ENCODE measurements at places on chromosomes 7 and 10.
A peak's percentile ranks its signal among the peaks of the same experiment; 100 is the strongest.

- no peak for DNase-seq
These were observed 27.3 kb downstream of the PDIA4 start for GRCh38 chr7:149000961-149001360.

GRCh38 chr10:12705943-12706342 lies 295.6 kb downstream of the CCDC3 start:
- DNase-seq = no peak

DNA sequence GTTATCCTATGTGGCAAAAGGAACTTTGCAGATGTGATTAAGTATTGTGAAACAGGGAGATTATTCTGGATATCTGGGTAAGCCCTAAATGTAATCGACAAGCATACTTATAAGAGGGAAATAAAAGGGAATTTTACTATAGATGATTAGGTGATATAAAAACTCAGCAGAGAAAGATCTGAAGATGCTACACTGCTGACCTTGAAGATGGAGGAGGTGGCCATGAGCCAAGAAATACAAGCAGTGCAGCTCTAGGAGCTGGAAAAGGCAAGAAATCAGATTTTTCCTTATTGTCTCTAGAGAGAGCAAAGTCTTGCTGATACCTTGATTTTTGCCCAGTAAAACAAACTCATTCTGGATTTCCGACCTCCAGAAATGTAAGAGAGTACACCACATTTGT lies 67.7 kb downstream of the BRAF start:
- no peak for DNase-seq

- no peak for DNase-seq
These were observed 494.6 kb upstream of the GRM3 start for GRCh38 chr7:86149024-86149665.

GRCh38 chr7:4692055-4692454 lies 10.0 kb downstream of the FOXK1 start:
- DNase-seq = no peak

GRCh38 chr10:110967645-110968044 lies 48.2 kb downstream of the SHOC2 start:
- no peak for DNase-seq

GRCh38 chr7:100827330-100828226 lies at the start of gene EPHB4:
Gene EPHB4, minus strand, starts transcription at chr7:100827523. Its CDS starts 493 bp downstream, at chr7:100827030.
- peak; percentile 81 for DNase-seq

DNA sequence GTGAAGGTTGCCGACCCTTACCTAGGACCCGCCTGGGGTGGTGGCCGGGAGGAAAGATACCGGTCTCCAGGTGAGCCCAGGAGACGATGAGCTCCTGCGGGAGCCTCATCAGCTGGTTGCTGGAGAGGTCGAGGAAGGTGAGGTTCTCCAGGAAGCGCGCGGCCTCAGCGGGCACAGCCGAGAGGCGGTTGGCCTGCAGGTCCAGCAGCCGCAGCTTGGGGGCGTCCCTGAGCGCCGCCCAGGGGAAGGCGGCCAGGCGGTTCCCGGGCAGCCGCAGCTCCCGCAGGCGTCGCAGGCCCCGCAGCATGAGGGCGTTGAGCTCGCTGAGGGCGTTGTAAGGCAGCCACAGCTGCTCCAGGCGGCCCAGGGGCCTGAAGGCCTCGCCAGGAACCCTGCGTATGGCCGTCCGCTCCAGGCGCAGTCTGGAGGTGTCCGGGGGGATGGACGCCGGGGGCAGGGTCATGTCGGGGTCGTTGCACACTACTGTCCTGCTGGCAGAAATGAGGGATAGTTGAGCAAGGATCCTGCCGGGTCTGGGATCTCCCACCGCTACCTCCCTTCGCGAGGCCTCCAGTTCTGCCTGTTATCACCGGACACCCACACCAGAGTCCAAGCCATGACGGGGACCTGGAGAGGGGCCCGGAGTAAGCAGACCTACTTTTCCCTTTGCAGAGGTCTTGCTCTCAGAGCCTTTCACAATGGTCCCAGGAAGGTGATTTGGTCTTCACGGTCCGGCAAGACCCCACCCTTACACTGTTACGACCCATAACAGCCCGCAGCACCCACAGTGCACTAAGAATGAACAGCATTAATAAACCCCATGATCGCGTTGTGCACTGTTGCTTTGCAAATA lies 3.9 kb downstream of the LRIT1 start:
- DNase-seq = no peak

DNA sequence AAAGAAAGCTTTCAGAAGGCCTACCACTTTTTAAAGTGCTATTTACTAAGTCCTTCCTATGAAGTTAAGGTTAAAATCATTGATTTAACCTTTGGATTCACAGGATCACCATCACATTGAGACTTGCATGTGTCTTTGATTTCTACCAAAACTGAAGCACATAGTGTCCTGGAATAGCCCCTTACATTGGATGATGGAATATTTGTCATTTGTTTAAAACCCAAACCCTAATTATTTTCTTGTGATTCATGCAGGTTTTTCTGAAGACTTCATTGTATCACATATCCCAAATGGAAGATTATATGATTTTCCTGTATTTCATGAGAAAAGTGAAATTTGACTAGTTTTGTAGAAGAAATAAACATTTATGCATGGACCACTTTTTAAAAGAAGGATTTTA lies 3.3 kb downstream of the SEMA3A start:
- no peak for DNase-seq

GRCh38 chr7:143327903-143328302 lies 12.0 kb downstream of the CLCN1 start:
- DNase-seq = no peak

GRCh38 chr10:131689016-131689415 lies 211.8 kb upstream of the PPP2R2D start:
- DNase-seq = no peak

- DNase-seq = no peak
These were observed 3.3 kb downstream of the MYO1G start for GRCh38 chr7:44975331-44976039.

DNA sequence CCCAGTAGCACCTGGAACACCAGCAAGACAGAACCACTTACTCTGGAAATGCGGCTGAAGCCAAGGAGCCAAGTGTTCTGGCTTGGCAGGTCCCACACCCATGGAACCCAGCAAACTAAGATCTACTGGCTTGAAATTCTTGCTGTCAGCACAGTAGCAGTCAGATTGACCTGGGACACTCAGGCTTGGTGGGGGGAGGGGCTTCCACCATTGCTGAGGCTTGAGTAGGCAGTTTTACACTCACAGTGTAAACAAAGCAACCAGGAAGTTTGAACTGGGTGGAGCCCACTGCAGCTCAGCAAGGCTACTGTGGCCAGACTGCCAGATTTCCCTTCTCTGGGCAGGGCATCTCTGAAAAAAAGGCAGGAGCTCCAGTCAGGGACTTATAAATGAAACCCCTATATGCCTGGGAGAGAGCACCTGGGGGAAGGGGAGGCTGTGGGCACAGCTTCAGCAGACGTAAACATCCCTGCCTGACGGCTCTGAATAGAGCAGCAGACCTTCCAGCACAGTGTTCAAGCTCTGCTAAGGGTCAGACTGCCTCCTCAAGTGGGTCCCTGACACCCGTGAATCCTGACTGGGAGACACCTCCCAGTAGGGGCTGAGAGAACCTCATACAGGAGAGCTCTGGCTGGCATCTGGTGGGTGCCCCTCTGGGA lies 121.2 kb downstream of the MTERF1 start:
- no peak for DNase-seq

DNA sequence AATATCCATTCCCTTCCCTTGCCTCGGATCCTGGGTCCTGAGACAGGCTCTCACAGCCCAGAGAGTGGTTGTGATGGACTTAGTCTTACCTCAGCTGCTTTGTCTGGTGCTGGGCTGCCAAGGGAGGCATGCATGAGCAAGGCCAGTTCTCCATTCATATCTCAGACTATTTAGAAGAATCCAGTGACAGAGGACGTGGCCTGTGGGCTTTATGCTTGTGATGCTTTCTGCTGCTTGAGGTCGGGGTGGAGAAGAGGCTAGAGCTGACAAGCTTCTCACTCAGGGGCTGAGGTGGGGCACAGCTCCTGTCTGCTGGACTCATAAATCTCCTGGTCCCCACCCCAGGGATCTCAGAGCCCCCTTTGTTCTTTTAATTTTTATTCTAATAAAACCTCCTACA lies 66.8 kb downstream of the DNAJC12 start:
- DNase-seq = no peak

DNA sequence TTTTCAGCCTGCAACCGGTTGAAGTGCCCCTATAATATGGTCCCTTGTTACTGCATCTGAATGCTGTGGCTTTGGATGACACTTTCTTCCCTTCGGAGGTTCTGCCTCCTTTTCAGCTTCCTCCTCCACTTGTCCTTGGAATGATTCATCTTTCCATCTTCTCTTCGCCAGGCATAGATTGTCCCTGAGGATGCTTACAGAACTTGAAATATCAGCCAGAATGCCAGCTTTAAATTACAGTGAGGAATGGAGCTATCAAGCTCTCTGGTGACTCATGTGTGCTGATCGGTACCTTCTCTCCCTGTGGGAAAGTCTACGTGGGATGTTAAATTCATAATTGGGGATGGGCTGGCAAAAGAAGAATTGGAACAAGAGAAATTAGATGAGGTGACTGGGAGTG lies 45.9 kb upstream of the PDK4 start:
- DNase-seq = no peak

GRCh38 chr10:24824124-24824523 lies 100.4 kb upstream of the ARHGAP21 start:
- DNase-seq = no peak

GRCh38 chr10:91162495-91163268 lies 57.8 kb upstream of the PCGF5 start:
- peak; percentile 81 for DNase-seq

DNA sequence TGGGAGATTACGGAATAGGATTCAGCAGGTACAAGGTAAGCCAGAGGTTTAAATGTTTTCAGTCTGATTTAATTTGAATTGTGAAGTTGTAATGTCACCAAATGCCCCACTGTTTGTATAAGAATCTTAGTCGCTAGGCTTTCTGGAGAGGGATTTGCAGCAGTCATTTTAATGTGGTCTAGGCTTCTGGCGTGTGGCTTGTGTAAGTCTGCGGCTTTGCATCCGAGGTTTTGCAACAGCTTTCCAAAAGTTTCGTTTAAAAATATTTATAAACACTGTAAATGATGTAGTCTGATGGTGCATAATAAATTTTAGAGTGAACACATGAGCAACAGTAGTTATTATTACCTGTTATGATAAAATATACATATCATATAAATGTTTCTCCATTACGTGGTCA lies 26.1 kb upstream of the BHLHA15 start:
- DNase-seq = no peak

DNA sequence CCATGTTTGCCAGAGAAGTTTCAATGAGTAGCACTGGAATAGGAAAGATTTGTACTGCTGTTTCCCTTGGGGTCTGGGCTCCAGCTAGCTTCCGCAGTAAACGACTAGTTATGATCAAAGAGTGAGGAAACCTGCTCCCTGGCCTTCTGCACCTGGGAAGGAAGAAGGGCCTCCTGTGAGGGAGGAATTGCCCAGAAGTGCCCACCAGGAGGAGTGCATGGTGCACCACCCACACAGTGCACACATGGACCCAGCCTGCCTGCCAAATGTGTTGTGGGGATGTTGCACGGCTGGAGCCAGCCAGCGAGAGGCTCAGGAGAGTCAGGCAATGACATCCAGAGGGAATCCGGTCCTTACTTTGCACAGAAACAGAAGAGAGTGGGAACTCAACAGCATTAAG lies 27.0 kb upstream of the FAM107B start:
- DNase-seq = no peak

DNA sequence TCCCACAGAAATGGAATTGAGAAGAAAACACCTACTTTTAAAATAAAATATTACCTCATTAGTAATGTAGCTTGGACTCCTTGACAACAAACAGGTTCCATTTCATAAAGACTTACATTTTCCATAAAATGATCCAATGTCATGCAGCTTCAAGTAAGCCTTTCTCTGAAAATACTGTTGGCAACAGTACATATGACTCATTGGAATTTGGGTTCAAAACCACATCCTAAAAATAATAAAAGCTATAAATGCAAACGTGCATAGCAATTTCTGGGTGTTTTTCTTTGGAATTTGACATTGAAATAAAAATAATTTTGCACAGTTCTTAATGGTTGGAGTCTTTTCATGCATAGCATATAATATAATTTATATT lies 47.9 kb downstream of the FHIP2A start:
- no peak for DNase-seq

DNA sequence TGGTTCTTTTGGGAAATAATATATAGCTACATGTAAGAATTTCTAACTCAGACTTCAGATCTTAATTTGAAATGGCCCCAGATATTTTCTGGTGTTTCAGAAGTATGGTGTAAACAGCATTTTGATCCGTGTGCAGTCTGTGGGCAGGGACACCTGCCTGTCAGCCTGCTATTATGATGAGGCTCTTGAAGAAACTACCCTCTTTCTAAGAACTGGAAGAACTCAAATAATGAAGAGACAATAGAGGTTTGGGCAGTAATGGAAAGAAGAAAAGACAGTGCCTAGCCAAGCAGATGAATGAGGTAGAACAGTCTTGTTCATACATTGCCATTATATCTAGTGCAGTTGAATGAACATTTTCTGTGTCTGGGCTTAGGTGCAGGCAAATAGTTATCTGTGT lies 256.6 kb downstream of the ARHGAP21 start:
- no peak for DNase-seq

GRCh38 chr10:12806228-12807095 lies 195.1 kb downstream of the CCDC3 start:
- DNase-seq = no peak

- DNase-seq = no peak
These were observed 120.6 kb upstream of the NRP1 start for GRCh38 chr10:33455029-33455428.

DNA sequence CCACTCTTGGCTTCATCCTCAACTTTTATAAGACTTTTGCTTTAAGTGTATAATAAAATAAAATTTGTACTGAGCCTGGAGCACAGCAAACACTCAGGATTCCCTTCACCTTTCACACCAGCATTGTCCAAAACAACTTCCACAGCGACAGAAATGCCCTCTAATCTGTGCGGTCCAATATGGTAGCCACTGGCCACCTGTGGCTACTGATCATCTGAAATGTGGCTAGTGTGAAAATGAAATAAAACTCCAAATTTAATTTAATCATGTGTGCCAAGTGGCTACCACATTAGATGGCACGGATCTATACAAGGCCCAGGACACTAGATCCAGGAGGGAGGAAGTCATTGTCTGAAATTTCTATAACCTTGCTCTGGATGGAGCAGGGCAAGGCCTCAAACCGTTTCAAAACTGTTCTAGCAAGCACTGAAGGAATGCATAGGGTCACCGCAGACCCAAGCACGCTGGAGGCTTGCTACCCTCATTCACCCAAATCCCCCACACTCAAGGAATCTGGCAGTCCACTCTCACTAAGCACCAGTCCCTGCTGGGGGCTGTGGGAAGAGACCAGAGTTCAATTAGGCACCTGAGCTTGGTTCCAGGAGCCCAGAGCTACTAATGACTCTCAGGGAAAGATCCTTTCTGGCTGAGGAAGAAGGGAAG lies 6.3 kb upstream of the MYO1G start:
- no peak for DNase-seq

- no peak for DNase-seq
These were observed 195.6 kb upstream of the RHOBTB1 start for GRCh38 chr10:61139592-61139953.

GRCh38 chr10:31789555-31789954 lies 139.1 kb downstream of the ARHGAP12 start:
- no peak for DNase-seq

DNA sequence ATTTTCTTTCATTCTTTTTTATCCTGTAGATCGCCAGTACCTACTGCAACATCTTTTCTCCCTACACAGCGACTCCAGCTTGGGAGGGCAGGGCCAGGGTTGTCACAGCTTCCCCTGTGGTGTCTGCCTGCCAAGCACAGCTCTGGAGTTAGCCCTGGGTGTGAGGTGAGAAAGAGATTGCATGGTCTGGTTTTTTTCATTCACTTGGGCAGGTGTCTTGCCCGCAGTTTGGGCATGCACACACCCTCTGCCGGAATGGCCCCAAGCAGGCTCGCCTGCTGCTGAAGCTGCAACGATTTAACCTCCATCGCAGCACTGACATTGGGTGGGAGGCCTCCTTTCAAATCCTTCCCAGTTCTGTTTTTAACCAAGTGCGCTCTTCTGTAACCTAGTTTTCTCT lies 132.8 kb downstream of the WNT2 start:
- DNase-seq = no peak
